Jurkat, Clone E6-1 (cell line): ENCODE measurements at places on chromosomes 16 and 17.

DNA sequence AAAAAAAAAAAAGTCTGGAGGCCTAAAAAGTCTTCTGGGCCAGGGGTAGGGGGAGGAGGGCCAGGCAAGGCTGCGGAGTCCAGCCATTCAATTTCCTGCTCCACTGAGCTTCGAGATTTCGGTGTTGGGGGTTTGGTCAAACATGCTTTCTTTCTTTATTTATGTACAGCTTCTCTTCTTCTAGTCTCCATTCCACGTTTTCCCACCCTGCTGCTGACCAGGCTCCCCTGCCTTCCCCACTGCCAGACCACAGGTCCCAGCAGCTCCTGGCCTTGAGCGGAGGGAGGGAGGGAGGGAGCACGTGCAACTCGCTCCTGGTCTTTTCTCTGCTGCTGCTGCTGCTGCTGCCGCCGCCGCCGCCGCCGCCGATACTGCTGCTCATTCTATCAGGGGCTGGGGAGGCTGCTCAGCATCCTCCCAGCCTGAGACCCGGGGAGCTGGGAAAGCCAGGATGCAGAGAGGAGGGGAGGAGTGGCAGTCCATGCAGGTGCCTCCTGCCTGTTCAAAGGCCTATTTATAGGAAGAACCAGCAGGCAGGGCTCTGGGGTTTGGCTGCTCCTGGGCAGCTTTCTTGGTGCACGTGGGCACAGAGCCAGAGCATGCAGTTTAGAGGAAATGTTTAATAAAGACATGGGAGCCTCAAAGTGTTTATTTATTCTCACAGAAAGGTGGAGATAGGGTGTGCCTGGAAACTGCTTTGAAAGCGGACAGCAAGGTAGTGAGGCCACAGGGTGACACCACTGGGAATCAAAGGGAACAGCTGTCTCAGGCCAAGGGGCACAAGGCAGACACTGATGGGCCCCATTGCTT is 23.4 kb upstream of the ZFHX3 start:
- no peak for DNase-seq

DNA sequence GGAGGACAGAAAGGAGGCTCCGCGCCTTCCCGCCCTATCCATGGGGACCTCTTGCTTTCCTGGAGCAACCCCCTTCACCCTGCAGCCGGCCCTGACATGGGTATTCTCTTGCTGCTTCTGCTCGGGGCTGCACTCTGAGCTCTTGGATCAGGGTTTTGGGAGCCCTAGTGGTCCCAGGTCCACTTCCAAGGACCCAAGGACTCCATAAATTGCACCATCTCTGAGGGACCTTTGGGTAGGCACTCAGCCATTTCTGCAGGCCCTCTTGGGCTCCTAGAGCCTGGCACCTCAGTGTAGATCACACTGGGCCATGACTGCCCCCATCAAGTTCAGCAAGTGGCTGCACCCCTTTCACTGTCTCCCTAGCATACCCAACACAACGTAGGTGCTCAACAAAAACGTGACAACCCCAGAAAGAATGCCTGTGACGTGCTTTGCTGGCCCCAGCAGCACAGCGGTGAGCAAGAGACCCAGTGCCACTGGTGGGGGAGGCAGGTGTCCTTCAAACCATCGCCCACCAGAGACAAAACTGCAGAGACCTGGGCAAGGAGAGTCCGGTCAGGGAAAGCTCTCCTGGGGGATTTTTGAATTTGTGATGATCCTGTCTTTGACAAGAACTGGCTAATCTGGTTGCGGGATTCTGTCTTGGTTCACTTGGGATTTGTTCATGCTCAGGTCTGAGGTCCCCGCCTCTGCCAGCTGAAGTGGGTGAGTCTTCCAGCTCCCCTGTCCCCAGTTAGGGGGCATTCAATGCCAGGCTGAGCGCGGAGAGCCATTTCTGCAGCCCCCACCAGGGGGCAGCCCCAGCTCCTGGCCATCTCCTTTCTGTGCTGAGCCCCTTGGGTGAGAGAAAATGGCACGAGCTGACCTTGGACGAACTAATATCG is 2.5 kb upstream of the RAB11FIP4 start:
- peak; percentile 22 for DNase-seq

DNA sequence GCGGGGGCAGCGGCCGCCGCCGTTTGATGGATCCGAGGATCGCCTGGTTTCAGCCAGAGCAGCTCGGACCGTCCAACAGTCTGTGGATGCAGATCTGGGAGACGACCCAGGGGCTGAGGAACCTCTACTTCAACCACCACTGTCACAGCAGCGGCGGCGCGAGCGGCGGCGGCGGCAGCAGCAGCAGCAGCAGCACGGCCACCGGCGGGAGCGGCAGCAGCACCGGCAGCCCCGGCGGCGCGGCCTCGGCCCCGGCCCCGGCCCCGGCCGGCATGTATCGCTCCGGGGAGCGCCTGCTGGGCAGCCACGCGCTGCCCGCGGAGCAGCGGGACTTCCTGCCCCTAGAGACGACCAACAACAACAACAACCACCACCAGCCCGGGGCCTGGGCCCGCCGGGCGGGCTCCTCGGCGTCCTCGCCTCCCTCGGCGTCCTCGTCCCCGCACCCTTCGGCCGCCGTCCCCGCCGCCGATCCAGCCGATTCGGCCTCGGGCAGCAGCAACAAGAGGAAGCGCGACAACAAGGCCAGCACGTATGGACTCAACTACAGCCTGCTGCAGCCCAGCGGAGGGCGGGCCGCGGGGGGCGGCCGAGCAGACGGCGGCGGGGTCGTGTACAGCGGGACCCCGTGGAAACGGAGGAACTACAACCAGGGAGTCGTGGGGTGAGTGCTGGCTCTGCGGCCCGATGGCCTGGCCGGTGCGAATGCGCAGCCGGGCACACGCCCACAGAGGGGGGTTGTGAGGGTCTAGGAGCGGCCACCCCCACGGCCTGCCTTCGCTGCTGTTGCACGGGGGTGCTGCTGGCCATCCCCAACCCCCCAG is 702 bp downstream of the TENT4B start:
- no peak for DNase-seq

DNA sequence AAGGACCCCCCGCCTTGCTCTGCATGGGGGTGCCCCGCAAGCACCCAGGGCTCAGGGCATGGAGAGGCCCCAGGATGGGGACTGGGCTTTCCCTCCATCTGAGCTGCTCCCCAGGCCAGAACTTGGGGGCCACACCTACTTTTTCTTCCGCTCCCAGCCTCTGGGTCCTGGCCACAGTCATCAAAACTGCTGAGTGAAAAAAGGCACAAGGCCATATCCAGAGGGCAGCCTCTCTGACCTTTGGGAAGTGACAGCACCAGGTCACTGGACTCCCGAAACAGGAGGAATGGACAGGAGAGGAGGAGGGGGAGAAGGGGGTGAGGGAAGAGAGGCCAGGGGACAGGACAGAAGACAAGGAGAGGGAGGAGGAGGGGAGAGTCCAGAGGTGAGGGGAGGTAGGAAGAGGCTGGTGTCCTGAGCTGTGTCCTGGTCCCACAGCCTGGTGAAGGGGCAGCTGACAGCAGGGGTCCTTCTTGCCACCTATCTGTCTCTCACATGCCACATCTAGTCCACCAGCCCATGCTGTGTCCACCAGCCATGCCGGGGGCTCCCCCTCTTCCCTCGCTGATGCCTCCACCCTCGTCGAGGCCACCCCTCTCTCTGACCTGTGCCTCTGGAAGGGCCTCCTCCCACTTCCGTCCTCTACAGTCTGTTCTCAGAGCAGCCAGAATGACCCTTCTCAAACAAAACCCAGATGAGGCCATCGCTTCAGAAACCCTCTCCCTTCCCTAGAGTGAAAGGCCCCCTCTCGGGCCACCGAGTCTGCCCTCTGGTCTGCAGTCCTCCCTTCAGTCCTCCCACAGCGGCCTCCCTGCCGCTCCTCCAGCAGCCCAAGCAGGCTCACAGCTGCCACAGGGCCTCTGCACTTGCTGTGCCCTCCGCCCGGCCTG is 73.9 kb upstream of the TOB1 start:
- DNase-seq: no peak

GRCh38 chr16:80628254-80628653 is 87.5 kb downstream of the DYNLRB2 start:
- no peak for DNase-seq
